ENCODE measurements at places on chromosomes 4 and X.

DNA sequence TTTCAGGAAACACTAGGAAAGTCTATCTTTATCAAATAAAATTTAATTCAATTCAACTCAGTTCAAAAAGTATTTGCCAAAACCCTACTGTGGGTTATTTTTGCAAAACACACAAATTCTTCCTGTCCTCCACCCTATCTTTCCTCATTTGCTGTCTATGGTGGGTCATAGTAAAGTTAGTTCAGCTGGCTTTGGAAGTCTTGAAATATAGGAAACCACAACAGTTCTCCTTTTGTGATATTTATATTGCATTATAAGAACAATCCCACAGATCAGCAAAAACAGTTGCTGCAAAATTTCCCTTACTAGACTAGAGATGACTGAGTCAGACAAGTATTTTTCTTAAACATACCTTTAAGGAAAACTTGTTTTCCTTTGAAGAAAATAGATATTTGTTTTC is 22.2 kb downstream of the CYBB start:
- no peak for DNase-seq

DNA sequence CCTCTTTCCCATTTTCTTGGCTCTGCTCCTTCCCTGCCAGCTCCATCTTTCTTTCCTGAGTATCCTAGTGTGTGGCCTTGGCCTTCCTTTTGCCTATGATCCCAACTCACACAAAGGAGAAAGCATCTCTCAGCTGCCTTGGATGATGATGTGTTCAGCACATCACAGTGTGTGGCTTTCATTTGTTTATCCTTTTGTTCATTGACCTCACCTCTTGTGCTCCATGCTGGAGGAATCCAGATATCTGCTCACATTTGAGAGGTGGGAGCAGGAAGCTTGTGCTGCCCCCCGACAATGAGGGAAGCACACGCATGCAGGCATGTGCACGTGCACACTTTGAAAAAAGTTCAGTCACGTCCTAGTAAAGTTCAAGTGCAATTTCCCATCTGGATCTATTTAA is 131.0 kb downstream of the SMIM20 start:
- no peak for DNase-seq

DNA sequence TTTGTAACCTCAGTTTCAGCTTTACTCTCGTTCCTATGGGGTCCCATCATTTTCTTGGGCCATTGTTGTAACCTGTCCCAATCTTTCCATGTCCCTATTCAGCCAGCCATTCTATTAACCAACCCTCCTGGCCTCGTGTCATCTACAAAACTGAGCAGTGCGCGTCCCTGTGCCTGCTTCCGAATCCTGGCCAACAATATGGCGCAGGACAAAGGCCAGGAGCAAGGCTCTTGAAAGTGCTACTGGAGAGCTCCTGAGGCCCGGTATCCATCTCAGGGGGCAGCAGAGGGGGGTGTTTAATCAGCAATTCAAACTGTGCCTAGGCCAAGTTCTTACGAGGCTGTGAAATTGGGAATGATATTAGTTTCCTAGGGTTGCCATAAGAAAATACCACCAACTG is 41.2 kb upstream of the APLN start:
- DNase-seq: no peak

GRCh38 chr4:3335385-3335784 is 42.6 kb downstream of the RGS12 start:
- DNase-seq: no peak

- DNase-seq: no peak
Measured at GRCh38 chrX:19852014-19853005, 35.1 kb downstream of the SH3KBP1 start.

DNA sequence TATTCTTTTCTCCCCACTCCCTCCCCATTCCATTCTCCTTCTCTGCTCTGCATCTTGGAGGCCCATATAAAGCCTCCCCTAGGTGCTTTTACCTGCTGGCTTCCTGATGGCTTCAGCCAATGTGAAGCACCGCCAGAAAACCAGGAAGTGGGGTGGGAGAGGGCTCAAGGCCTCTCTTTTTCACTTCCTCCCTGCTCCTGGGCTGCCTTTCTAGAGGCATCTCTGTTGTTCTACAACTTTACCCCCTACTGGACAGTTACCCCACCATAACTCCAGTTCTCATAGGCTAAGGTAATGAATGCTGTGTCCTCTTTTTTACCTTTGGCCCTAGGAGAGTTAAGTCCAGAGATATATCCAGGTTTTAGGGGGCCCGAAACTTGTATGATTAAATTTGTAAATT is 62.4 kb upstream of the PPARGC1A start:
- DNase-seq: no peak

GRCh38 chr4:120939693-120940092 is 17.2 kb upstream of the PRDM5 start:
- no peak for DNase-seq

GRCh38 chr4:10040049-10040892 is 19.0 kb upstream of the SLC2A9 start:
- DNase-seq: no peak

- DNase-seq: no peak
Measured at GRCh38 chr4:122798101-122798500, 28.5 kb upstream of the FGF2 start.

- DNase-seq: no peak
Measured at GRCh38 chr4:139540161-139540560, 15.9 kb downstream of the SETD7 start.

DNA sequence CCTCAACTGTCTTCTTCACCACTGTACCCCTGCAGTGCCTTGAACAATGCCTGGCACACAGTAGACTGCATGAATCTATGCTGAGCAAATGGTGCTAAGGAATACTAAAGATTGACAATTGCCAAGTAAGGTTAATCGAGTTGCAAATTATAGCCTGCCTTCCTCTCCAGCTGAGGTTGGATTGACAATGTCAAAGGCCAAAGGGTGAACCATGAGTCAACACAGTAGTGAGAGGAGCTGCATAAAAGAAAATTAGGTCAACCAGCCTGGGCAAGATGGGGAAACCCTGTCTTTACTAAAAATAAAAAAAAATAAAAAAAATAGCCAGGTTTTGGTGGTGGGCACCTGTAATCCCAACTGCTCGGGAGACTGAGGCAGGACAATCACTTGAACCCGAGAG is 97.1 kb upstream of the BMPR1B start:
- no peak for DNase-seq
